ENCODE measurements at places on chromosomes 3 and 15.

- no peak for DNase-seq
Observed at GRCh38 chr15:77870195-77871065, 207.1 kb downstream of the TBC1D2B start.

DNA sequence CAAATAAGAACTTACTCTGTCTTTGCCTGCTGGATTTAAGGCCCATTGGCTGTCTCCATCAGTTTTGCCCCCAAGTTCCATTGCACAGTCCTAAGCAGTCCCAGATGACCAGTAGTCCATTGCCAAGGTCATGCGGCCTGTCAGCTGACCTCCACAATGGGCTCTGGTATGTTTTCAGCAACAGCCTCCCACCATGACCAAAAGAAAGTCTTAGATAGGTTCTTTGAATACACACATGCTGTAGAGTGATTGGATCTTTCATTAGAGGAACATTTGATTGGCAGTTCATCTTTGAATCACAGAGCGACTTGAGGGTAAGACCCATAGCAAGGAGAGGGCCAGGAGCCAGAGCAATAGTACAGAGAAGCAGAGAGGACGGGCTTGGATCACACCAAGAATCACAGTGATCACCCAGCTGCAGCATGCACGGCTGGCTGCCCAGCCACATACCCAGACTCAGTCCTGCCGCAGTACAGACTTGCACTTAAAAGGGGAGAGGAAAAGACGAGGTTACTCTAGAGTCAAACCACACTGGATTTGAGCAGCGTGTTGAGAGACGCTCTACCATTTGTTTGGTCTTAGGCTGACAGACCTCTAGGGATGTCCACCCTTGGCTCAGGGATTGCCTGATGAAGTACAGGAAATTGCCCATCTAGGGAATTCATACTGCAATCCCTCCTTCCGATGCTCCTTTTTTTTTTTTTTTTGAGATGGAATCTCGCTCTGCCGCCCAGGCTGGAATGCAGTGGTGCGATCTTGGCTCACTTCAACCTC is 50.4 kb downstream of the APH1B start:
- no peak for DNase-seq

GRCh38 chr3:173066044-173067004 is 74.7 kb downstream of the SPATA16 start:
- DNase-seq, result peak; percentile 24

DNA sequence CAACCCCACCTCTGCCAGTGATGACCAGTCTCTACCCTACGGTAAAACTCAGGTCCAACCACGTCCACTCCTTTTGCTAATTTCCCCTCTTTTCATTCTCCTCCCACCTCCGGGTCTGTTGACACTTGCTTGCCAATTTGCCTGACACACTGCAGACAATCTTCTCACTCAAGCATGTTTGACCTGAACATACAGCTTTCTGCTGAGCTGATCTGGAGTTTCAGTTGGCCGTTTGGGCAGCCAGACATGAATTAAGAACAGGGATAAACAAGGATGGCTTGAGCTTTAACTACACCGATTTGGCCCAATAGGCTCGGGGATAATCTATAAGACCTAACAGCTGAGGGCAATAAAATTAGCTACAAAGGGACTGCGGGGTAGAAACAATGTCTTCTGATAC is 758.6 kb upstream of the CFAP20DC start:
- no peak for DNase-seq

DNA sequence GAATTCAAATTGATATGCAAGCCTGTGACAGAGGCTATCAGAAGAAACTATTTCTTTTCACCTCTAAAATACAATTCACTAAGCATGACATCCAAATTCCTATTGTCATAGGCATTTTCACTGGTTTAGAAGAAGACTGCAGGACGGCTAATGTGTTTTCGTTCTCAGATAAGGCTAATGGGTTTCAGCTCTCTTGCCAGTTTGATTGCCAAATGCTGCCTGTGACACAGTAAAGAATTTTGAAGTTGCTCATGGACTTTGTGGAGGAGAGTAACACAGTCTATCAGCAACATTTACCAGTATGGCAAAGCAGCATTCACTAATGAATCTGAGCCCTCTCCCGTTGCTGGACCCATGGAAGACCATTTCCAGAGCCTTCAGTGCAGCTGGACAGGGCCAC is 948.1 kb downstream of the FHIT start:
- DNase-seq, result no peak

DNA sequence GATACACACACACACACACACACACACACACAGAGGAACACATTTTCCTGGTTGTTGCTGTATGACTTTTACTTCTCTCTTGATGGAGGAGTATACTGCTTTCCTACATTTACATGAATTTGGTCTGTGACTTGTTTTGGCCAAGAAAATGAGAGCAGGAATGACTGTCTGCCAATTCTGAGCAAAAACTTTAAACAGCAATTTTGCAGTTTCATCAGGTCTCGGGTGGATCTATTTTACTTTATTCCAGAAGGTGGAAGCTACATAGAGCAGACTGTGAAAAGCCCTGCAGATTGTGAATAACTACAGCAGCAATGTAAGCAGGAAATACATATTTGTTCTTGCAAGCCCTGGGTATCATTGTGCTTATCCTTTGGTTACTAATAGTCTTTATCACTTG is 1350.0 kb upstream of the EPHA6 start:
- DNase-seq, result no peak

DNA sequence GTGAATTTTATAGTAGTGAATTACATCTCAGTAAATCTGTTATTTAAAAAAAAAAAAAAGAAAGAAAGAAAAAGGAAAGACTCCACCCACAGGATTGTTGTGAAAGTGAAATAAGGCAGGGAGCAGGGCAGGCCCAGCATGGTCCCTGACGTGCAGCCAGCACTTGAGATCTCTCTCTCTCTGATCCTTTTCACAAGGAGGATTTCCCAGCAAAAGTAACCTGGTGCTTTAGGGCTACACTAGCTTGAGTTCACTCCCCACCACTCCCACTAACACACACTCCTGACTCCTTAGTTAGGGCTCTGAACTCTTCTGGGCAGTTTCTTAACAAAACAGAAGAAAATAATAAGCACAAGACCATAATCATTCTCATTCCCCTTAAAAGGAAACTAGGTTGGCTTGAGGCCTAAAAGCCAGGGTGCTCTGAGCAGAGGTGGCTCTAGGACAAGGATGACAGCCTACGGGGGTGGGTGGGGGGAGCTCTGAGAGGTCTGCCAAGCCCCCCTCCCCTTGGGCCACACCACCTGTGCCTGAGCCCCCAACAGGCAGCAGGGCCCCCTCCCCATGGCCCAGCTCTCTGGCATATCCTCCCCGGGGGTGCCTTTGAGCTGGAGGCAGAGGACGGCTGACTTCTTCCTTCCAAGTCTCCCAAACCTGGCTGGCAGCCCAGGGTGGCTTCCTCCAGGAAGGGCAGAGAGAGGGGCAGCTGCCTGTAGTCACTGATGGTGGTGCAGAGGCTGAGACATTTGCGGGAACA is 856 bp downstream of the TMEM40 start:
- DNase-seq, result peak; percentile 16

DNA sequence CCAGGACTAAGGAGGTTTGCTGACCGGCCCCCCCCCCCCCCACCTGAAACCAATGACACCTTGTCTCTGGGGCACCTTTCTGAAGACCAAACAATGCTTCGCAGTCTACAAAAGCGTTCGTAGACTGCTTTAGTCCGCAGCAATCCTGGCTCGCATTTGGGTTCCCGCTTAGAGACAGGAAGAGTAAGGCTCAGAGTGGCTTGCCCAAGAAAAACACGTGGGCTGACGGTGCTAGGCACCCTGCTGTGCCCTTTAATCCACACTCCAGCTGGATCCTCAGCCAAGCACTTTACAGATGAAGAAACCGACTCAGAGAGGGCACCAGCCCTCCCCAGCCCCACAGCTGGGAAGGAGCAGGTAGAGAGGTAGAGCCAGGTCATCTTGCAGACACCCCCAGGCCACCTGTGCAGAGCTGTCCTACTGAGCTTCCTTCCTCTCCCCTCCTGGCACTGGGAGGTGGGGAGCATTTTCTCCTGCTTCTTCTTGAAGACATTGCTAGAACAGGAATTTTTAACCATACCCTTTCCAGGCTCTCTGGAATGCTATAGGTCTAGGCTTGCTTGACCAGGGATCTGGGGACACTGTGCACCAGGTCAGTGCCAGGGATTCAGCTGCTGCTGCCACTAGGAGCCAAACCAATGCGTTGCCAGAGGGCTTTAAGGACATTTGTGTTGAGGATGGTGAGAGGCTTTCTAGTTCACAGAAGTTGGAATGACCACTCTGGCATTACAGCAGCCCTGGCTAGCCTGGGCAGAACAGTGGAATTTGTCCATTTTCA is 1.0 kb upstream of the KLF15 start:
- DNase-seq, result no peak

- no peak for DNase-seq
Observed at GRCh38 chr3:20742903-20743552, 557.0 kb upstream of the SGO1 start.

DNA sequence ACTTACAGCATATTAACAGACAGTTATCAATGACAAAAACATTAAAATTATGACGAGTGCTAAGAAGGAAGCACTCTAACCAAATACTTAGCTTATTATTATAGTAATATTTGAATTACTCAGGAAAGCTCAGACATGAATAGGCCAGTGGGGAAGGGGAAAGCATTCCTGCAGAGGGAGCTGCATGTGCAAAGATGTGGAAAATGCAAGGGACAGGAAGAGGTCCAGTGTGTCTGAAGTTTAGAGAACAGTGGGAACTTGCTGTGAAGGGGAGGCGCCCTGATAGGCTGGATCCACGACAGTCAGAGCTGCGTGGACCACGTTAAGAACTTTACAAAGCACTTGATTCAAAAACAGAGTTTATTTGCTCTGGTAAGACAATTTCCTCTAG is 1.2 kb upstream of the SPICE1 start:
- DNase-seq, result no peak

Data from HFF-Myc (cell line).